ENCODE measurements at places on chromosomes 12 and 14.
A peak's percentile ranks its signal among the peaks of the same experiment; 100 is the strongest.

GRCh38 chr12:48815126-48816110 is 2.9 kb upstream of the CACNB3 start:
- DNase-seq, result peak; percentile 90

- no peak for DNase-seq
These were observed 141.8 kb downstream of the VRK1 start for GRCh38 chr14:96938946-96939345.

GRCh38 chr12:96136725-96137378 is 57.3 kb upstream of the ELK3 start:
- no peak for DNase-seq

GRCh38 chr12:88624911-88625310 is 44.6 kb upstream of the KITLG start:
- no peak for DNase-seq

GRCh38 chr12:94561943-94562411 is 88.4 kb downstream of the TMCC3 start:
- DNase-seq, result no peak

DNA sequence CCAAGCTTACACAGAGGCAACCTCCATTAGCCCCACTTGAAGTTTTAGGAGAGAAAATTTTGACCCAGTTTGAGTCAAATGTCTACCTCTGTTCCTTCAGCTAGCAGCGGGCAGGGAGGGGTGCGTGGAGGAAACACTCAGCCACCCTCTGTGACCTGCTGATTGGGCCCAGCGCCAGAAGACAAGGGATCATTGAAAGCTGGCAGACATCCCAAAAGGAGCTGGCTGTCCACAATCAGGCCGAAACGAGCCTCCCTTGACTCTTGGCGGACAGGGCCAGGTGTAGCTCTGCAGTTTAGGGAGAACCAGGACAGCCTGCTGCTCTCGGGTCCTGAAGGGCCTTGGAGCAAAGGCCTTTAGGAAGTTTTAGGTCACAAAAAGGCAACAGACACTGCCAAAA is 41.3 kb downstream of the CD9 start:
- no peak for DNase-seq

- DNase-seq, result no peak
These were observed 31.8 kb downstream of the ATXN3 start for GRCh38 chr14:92074555-92074954.

GRCh38 chr14:34562776-34563150 is 23.3 kb upstream of the EAPP start:
- no peak for DNase-seq

- DNase-seq, result no peak
These were observed 171.8 kb upstream of the KRR1 start for GRCh38 chr12:75683220-75683619.

DNA sequence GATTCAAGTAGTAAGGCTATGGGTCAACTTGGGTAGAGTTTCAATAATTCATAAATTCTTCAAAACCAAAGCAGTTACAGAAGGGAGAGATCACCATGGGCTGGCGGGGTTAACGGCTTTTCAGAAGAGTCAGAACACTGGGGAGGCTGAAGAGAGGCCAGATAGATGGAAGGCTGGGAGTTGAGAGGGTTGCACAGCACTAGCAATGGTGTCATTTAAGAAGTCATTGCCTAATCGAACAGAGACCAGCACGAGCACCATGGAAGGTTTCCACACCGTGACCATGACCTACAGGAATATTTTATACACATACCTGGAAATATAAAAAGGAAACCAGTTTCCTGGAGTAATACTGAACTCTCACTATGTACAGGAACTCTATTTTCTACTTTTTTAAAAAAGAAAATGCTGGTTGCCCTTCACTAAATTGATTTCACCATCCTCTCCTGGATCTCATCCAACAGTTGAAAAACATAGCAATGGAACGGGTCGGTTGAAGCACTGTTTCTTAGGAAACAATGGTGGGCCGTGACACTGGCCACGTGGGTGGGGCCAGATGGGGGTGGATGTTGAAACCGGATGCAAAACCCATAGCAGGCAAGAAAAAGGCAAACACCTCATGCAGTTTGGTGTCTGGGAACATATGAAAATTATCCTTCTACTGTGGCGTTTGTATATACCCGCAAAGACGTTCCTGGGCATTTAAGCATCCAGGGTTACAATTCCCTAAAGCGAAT is 38.0 kb upstream of the RIN3 start:
- peak; percentile 6 for DNase-seq

GRCh38 chr12:85423947-85424346 is 143.9 kb downstream of the ALX1 start:
- no peak for DNase-seq

DNA sequence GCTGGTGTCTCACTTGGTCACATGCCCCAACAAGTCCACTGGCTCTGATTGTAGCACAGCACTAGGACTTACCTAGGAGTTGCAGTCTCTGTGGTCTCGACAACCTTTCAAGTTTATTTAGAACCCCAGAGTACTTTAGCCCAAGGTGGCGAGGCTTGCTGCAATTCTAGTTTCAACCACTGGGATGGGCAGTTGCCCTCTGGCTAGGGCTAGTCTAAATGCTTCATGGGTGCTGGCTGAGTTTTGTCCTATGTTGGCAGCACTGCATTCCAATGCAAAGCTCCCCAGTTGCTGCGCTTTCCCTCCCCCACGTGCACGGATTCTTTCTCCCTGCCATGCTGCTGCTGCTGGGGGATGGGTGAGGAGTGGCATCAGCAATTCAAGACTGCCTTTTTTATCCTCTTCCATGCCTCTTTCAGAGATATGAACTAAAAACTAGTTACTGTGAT is 207.9 kb downstream of the SYNE2 start:
- DNase-seq, result peak; percentile 75

DNA sequence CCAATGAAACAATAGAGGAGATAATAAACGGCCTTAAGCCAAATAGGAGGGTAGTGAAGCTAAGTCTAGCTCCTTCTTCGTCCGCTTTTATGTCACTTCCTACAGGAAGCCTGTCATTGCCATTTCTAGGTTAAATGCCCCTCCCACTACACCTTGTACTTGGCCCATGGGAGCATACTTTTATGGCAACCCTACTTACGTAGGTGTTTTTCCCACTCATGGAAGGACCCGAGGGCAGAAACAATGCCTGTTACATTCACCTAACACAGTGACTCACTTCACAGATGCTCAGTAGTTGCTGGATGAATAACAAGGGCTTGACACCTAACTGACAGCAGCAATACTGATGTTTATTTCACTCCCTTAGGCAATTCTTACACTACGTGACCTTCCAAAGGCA is 44.5 kb downstream of the ALKBH1 start:
- no peak for DNase-seq

- peak; percentile 94 for DNase-seq
These were observed 18.7 kb downstream of the ZBTB39 start for GRCh38 chr12:56987551-56988053.

DNA sequence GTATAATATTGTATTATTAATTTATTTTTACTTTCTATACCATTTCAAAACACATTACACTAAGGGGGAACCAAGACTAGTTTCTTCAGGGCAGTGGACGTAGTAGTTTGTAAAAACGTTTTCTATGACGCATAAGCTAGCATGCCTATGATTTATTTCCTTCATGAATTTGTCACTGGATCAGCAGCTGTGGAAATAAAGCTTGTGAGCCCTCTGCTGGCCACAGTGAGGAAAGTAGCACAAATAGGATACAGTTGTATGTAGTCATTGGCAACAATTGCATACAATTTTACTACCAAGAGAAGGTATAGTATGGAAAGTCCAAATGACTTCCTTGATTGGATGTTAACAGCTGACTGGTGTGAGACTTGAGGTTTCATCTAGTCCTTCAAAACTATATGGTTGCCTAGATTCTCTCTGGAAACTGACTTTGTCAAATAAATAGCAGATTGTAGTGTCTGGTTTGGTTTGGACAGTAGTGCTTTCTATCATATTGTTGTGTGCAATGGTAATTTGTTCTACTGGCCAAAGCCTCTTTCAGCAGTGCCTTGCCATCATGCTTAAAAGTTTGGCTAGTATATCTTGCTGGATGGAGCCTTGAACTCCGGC is 24.3 kb upstream of the PLEKHD1 start:
- DNase-seq, result no peak

- no peak for DNase-seq
These were observed 296.9 kb upstream of the SOX5 start for GRCh38 chr12:24246376-24246775.
